Temporal lobe (tissue), 4 donors: ENCODE measurements at places on chromosomes 1 and 21. TPM values are rescaled to one million over a fixed set of nuclear protein-coding genes. Genes with fewer than 3 reads are reported as not detected.

Gene ALG14
- total RNA-seq = 1.5 TPM

Gene SLC2A1
- 44.0 TPM for total RNA-seq

Gene KIAA1614
- 3.0 TPM for total RNA-seq

Gene ADCY10
- 0.25 TPM for total RNA-seq

Gene RGS5
- 14.5 TPM for total RNA-seq

Gene PRELP
- total RNA-seq = 0.49 TPM

Gene C1QB
- 5.9 TPM for total RNA-seq
